ENCODE measurements at places on chromosomes 1 and 21.

- no peak for DNase-seq
Observed at GRCh38 chr1:209807509-209807908, 1.6 kb upstream of the IRF6 start.

GRCh38 chr1:169546087-169546995, 39.9 kb downstream of the F5 start:
- no peak for DNase-seq

DNA sequence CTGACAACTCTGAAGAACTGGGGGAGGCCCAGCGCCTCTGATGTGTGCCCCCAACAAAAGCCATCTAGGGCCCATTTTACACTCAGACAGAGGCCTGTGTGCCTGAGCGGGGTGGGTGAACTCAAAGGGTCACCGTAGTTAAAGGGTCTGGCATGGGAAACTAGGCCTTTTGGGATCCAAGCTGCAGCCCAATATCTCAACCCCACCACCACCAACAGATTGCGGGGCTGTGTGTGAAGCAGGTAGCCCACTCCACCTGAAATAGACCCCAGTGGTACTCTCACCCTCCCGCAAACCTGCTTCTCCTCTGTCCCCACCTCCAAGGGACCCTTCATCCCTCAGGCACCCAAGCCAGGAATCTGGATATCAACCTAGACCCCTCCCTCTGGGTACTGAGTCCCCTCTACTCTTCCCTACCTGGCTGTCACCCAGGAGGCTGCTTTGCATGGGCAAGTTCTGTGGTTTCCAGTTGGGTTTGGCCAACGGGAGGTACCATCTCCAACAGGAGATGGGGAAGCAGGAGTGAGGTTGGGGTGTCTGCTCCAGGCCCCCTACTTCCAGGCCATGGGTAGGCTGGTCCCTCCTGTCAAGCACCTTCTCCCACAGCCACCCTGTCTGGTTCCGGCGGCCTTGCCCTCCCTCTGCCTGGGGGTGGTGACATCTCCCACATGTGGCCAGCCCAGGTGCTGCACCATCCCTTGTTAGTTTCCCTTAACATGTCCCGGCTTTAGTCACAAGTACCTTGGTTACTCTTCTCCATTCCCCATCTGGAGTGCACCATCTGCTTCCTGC, 35.2 kb upstream of the LRP8 start:
- DNase-seq = peak; percentile 46

DNA sequence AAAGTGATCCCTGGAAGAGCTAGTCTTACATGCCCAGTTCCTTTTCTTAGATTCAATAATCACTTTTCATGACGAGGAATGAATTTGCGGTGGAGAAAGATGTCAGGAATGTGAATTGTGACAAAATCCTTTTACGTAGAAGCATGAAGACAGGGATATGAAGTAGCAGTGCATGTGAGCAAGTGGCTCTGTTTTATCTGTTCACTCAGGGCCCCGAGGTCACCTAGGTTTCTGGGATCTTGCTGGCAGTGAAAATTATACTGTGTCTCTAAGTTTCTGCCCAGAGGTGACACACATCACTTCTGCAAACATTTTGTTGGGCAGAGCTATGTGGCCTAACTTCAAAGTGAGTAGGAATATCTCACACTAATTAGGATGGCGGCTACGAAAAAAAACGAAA, 79.3 kb downstream of the USP25 start:
- no peak for DNase-seq

GRCh38 chr21:30209601-30210000, 6.3 kb downstream of the CLDN8 start:
- no peak for DNase-seq

- no peak for DNase-seq
Observed at GRCh38 chr1:34781071-34781843, at the start of gene GJB3. TSS of gene GJB3 (plus strand) at chr1:34781214. CDS start at chr1:34784763, 3,549 bp downstream.

GRCh38 chr1:27136998-27137542, 17.9 kb downstream of the SLC9A1 start:
- peak; percentile 90 for DNase-seq

- no peak for DNase-seq
Observed at GRCh38 chr1:180185971-180186645, 31.4 kb downstream of the QSOX1 start.

GRCh38 chr21:31181082-31181750, 142.9 kb upstream of the KRTAP19-8 start:
- no peak for DNase-seq

GRCh38 chr1:168628807-168629206, 52.4 kb downstream of the XCL1 start:
- DNase-seq = no peak

GRCh38 chr1:117346206-117346928, 20.9 kb upstream of the MAN1A2 start:
- no peak for DNase-seq

- no peak for DNase-seq
Observed at GRCh38 chr1:115753830-115754229, 14.7 kb downstream of the CASQ2 start.

DNA sequence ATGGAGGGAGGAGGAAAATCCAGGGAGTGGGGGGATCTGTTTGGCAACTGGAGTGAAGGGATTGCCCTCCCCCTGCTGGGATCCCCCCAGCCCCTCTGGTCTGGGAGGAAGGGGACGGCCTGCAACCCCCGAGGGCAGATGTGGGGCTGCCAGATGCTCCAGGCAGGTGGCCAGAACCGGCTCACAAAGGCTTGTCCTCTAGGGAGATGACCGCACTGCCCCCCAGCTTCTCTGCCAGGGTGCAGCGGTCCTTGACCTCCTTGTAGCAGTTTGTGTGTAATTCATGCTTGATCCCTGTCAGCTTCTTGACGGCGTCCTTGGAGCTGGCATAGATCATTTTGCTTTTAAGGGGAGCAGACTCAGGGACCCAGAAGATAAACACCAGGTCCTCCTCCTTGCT, 69.2 kb downstream of the ROR1 start:
- no peak for DNase-seq

- DNase-seq = no peak
Observed at GRCh38 chr21:29172282-29172681, 41.8 kb downstream of the MAP3K7CL start.
